ENCODE measurements at places on chromosomes 1 and 21. TPM values are rescaled to one million over a fixed set of nuclear protein-coding genes. Genes with fewer than 3 reads are reported as not detected.
A peak's percentile ranks its signal among the peaks of the same experiment; 100 is the strongest.

AMY1B gene
- not detected for total RNA-seq

LIPI gene
- total RNA-seq, result not detected

F13B gene
- not detected for total RNA-seq

SLC45A1 gene
- total RNA-seq, result 0.48 TPM

DNA sequence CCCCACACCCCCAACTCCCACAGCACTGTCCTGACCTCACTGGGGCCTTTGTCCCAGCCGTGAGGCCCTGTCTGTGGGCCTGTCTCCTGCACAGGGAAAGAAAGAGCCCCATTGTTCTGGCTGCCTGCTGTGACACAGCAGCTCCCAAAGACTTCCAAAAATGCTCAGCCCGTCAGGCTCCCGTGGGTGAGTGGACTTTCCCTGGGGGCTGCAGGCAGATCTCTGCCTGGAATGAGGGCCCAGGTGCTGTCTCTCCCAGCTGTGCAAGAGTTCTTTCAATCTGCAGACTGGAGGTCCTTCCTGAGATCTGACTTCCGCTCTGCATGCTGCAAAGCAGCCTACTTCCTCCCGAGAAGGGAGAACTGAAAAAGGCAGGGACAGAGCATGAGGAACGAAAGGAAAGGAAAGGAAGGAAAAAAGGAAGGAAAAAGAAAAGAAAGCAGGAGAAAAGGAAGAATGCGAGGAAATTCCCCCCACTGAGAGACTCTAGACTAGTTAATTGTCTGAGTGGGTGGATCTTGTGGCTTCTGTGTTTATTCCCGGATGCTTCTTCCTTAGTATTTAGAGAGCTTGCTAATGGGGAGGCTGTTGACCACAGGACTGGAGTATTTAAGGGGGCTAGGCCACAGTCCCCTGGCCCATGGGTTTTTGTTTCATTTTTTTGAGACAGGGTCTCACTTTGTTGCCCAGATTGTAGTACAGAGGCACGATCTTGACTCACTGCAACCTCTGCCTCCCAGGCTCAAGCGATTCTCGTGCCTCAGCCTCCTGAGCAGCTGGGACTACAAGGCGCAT is 15.0 kb downstream of the NES start:
- no peak overlapping the region for H3K4me3 ChIP-seq
- H3K27me3 ChIP-seq, result peaks cover 15% of the 10 kb centered on the region
- H3K27ac ChIP-seq, result no peak overlapping the region
- no peak for DNase-seq

- no peak overlapping the region for H3K4me3 ChIP-seq
- H3K36me3 ChIP-seq, result peaks cover 13% of the 10 kb centered on the region
- DNase-seq, result peak; percentile 2
- peaks cover 19% of the 10 kb centered on the region for H3K4me1 ChIP-seq
Observed at GRCh38 chr1:239717097-239717917, 330.9 kb downstream of the CHRM3 start.

DNA sequence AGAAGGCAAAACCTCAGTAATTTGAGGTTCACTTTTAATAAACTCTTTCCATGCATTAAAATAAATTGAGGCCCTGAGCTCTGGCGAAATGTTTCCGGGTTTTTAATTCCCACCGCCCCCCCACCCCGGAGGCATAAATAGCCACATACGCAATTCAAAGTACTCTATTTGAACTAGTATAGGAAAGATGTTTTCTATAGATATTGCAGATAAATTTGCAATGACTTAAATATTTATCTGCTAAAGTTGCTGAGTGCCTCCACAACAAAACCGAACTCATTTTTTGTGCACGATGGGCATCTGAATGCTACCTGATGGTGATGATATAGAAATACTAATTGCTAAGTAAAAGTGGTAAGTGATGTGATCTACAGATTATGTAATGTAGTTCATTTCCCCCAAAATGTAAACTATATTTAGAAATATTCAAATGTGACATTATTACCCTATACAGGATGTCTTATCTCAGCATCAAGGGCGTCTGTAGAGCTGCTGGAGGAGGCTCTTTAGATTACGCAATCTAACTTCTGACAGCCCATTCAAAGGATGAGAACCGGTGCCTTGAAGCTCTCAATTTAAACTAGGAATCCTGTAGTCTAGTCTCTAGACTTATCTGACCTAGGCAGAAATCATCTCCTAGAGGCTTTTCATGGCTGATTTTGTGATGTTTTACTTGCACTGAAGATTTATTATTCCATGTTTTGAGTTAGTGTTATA is 8.5 kb downstream of the IRF2BP2 start:
- H3K4me3 ChIP-seq, result peak overlapping the region; percentile 97
- H3K36me3 ChIP-seq, result peaks cover 32% of the 10 kb centered on the region
- peaks cover 64% of the 10 kb centered on the region for H3K4me1 ChIP-seq
- no peak for DNase-seq

OR2T11 gene
- total RNA-seq, result not detected

GRCh38 chr1:111369177-111369576 is 58.4 kb downstream of the OVGP1 start:
- H3K27ac ChIP-seq, result no peak overlapping the region
- H3K4me1 ChIP-seq, result peaks cover 5% of the 10 kb centered on the region
- DNase-seq, result no peak
- peaks cover 32% of the 10 kb centered on the region for H3K27me3 ChIP-seq
- H3K4me3 ChIP-seq, result no peak overlapping the region
- no peaks in the 10 kb centered on the region for H3K36me3 ChIP-seq

ALPL gene
- not detected for total RNA-seq

IGSF21 gene
- not detected for total RNA-seq

GRCh38 chr1:156102633-156103511 is 11.6 kb upstream of the LMNA start:
- H3K27ac ChIP-seq, result no peak overlapping the region
- H3K4me3 ChIP-seq, result no peak overlapping the region
- no peak for DNase-seq
- H3K36me3 ChIP-seq, result peaks cover 3% of the 10 kb centered on the region
- no peaks in the 10 kb centered on the region for H3K27me3 ChIP-seq

DNA sequence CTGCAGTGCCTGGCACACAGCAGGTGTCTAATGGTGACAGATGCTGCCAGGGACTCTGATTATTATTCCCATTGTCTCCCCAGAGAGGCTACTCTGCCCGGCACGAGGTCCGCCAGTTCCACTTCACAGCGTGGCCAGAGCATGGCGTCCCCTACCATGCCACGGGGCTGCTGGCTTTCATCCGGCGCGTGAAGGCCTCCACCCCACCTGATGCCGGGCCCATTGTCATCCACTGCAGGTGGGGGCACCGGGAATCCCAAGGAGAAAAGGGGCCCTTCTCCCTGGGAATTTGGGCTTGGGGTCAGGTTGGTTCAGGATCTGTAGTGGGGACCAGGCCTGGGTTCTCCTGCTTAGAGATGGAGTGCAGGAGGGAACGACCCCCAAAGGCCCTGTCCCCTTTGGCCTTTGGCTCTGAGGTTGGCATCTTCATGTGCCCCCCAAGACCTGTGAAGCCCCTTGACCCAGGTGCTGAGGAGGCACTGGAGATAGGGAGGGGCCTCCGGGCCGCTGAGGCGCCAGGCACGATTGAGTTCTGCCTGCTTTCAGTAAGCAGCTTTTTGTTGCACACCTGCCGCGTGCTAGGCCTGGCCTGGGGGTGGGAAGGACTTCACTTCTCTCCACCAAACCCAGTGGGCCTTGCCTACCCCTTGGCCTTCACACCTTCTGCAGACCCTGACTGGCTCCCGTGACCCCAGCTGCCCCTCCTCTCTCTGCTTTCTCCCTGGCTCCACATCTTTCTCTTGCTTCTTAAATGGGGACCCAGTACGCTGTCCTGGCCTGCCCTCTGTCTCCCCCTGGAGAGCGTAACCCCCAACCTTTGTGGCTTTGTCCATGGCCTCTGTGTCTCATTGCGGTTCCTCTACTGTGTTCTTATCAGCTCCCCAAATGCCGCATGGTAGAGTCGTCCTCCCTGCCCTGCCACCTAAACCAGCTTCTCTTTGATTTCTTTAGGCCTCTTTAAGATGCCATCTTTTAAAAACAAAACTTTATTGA is 76.4 kb downstream of the PTPRU start:
- DNase-seq, result no peak
- no peaks in the 10 kb centered on the region for H3K4me1 ChIP-seq
- H3K36me3 ChIP-seq, result no peaks in the 10 kb centered on the region
- no peak overlapping the region for H3K27ac ChIP-seq

DNA sequence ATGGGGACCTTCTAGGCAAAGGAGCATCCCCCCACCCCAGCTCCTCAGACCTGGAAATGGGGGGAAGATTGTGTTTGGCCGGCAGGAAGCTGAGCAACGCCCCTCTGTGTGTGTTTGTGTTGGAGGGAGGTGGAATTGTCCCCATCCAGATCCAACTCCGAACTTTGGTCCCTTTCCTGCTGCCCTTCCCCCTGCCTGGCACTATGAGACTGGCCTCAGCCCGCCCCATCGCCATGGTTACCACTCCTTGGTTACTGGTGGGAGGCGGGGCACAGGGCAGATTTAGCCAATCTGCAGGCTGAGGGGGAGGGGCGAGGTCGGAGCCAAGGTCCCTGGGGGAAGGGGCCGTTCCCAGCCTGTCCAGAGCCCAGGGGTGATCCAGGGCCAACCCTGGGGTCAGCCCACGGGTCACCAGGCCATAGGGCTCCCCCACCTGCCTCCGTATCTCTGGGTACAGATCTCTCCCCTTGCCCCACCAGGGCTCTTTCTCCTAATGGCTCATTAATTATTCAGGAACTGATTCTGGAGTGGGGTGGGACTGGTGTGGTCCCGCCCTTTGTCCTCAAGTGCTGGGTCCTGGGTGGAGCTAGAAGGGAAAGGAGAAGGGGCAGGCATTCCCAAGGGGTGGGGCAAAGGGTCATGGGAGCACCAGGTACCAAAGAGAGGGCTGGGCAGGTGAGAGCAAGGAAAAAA is 15.2 kb downstream of the PTPRF start:
- H3K36me3 ChIP-seq, result no peaks in the 10 kb centered on the region
- no peak for DNase-seq
- H3K4me3 ChIP-seq, result no peak overlapping the region
- H3K4me1 ChIP-seq, result peaks cover 14% of the 10 kb centered on the region

SPRR4 gene
- total RNA-seq, result not detected

GRCh38 chr1:33319186-33319948 is 1.5 kb downstream of the A3GALT2 start:
- H3K4me1 ChIP-seq, result peaks cover 6% of the 10 kb centered on the region
- no peak overlapping the region for H3K4me3 ChIP-seq
- no peak for DNase-seq
- H3K27ac ChIP-seq, result no peak overlapping the region
- no peaks in the 10 kb centered on the region for H3K36me3 ChIP-seq
- H3K27me3 ChIP-seq, result no peaks in the 10 kb centered on the region

TACSTD2 gene
- total RNA-seq, result 0.21 TPM

GRCh38 chr21:45105906-45106485 is 31.6 kb downstream of the ADARB1 start:
- DNase-seq, result no peak
- H3K4me1 ChIP-seq, result peaks cover 73% of the 10 kb centered on the region
- H3K4me3 ChIP-seq, result peak overlapping the region; percentile 21
- H3K27ac ChIP-seq, result peak overlapping the region; percentile 52
- H3K36me3 ChIP-seq, result no peaks in the 10 kb centered on the region
- H3K27me3 ChIP-seq, result no peaks in the 10 kb centered on the region

DNA sequence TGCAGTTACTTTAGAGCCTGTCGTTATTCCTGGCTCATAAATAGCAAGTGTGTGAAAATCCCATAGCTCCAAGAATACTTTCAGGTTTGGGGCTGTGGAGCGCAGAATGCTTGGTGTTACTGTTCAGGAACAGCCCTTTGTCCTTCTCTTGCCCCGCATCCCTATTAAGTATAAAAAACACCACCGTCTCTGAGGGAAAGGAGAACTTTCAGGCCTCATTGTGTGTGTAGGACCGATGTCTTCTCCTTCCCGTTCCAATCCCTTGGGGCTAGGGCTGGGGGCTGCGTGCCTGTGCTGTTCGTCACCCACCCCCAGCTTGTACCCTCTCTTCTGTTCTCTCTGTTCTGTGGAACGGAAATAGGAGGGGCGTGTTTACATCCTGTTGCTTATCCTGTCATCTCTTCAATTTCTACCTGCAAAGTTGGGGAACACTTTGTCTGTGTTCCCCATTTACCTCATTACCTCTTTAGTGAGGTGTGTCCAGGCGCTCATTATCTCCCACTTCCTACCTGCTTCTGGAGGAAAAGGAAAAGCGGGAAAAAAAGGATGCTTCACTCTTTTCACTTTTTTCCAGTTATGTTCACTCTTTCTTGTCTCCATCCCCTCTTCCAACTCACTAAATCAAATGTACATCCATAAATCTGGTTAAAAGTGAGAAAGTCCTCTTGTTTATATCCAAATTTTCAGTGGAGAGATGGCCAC is 788 bp upstream of the TXNIP start:
- H3K4me3 ChIP-seq, result peak overlapping the region; percentile 100
- H3K36me3 ChIP-seq, result peaks cover 35% of the 10 kb centered on the region
- no peaks in the 10 kb centered on the region for H3K27me3 ChIP-seq
- peak overlapping the region; percentile 99 for H3K27ac ChIP-seq
- peak; percentile 60 for DNase-seq

Data from activated T-cell treated with anti-CD3 and anti-CD28 coated beads, Interleukin-2, amount 50 U/mL, for 72 hours (primary cell).